Stimulated activated CD4-positive, alpha-beta T cell treated with anti-CD3 and anti-CD28 coated beads, Interleukin-1b, Interleukin-23, amount 100 ng/mL, for 4 hours (primary cell): ENCODE measurements at places on chromosomes 2 and 18.

GRCh38 chr2:70935468-70936164 lies at the start of gene ATP6V1B1:
Gene ATP6V1B1, plus strand, starts transcription at chr2:70935900. Its CDS starts 55 bp downstream, at chr2:70935955.
- DNase-seq = no peak

DNA sequence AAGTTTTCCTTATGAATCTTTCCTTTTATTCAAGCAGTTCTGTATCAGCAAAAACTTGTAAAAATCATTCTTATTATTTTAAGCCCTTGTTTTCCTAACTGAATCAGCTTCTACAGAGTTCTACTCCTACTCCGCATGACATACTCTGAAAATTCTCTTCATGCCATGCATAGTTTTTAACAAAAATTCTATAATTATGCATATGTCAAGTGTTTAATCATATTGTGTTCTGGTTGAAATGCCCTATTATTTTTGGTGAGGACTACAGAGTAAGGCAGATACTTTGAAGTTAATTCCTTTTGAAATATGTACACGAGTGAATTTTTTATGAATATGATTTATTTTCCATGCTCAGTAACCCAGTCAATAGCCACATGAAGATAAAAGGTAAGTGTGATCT lies 28.8 kb downstream of the ANKRD30B start:
- DNase-seq = no peak

DNA sequence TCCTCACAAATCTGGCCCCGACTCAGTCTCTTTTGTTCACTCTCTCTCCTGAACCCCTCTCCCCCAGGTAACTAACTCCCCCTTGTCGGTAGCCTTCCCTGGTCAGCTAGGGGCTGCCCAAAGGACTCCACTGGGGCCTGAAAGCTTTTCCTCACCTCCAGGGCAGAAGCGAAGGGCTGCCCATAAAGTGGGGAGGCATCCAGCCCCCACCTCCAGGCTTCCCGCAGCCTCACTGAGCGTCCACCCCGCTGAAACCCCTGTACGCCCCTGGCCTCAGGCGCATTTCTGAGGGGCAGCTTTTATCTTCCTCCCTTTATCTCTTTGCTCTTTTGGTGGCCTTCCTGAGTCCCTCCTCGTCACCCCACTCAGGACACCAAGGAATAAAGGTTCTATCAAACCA lies 249.3 kb downstream of the CYP26B1 start:
- no peak for DNase-seq

DNA sequence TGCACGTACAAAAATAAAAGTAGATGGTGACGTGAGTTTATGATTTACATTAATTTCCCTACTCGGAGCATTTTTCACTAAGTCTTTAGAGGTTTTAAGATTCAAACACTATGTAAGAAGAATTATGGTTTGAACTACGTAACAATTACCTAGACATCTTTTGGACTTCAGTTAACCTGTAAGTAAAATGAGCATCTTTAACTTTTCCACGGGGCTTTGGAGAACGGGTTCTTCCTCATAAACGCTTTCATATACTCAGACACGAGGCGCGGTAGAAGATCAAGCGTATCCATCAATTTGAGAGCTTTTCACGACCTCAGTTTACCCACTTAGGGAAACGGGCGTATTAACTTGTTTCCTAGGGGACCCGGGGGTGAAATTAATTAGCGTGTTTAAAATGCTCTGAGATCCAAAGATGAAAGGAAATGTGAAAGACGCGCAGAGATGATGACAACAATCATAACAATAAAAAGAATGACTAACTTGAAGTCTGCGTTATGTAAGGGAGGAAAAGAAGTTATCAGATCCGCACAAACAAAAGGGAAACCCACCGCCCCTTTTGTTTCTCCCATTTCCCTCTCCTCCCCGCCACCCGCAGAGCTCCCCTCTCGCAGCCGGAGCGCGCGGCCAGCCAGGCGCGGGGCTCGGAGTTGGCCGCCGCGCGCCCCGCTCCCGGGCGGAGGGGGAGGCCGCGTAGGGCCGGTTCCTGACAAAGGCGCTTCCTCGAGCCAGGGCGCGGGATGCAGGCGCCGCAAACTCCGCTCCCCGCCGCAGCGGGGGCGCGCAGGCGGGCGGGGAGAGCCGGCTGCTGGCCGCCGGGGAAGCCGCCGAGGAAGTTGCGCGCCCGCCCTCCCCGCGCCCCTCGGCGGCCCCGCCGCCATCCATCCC lies 807 bp downstream of the PELI1 start:
- DNase-seq = peak; percentile 20

- no peak for DNase-seq
These were observed 605.0 kb upstream of the RAB6C start for GRCh38 chr2:129374452-129374851.

DNA sequence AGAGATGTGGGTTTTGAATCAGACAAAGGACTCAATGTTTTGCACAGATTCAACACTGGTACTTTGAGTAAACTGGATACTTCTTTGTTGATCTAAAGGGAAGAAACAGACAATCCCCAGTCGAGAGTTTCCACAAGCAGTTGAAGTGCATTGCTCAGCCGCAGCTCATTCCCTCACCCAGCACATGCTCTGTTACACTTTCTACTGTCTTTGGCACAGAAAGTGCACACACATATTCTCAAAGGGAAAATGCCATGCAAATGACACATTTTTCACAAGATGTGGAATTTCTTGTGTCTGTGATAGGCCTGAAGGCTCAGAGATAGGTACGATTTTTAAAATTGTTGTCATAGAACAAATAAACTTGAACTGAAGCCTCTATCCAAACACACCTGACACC lies 258.9 kb upstream of the TRIB2 start:
- no peak for DNase-seq

GRCh38 chr2:234996069-234996940 lies 44.5 kb downstream of the SH3BP4 start:
- no peak for DNase-seq
